Urinary bladder (tissue), 4 donors: ENCODE measurements at places on chromosomes 16 and 17. TPM values are rescaled to one million over a fixed set of nuclear protein-coding genes. Genes with fewer than 3 reads are reported as not detected.

GRCh38 chr16:57427824-57428223 is 19.4 kb downstream of the CIAPIN1 start:
- DNase-seq, result no peak

- no peak for DNase-seq
Measured at GRCh38 chr16:25078386-25078978, 33.1 kb upstream of the LCMT1 start.

GRCh38 chr16:54335230-54335629 is 48.6 kb upstream of the IRX3 start:
- no peak for DNase-seq

- DNase-seq, result no peak
Measured at GRCh38 chr17:68749349-68750207, 148.4 kb upstream of the FAM20A start.

TAT gene
- 0.20 TPM for polyA plus RNA-seq

KRT37 gene
- polyA plus RNA-seq, result not detected
